ENCODE measurements at places on chromosomes 4 and X.
A peak's percentile ranks its signal among the peaks of the same experiment; 100 is the strongest.

DNA sequence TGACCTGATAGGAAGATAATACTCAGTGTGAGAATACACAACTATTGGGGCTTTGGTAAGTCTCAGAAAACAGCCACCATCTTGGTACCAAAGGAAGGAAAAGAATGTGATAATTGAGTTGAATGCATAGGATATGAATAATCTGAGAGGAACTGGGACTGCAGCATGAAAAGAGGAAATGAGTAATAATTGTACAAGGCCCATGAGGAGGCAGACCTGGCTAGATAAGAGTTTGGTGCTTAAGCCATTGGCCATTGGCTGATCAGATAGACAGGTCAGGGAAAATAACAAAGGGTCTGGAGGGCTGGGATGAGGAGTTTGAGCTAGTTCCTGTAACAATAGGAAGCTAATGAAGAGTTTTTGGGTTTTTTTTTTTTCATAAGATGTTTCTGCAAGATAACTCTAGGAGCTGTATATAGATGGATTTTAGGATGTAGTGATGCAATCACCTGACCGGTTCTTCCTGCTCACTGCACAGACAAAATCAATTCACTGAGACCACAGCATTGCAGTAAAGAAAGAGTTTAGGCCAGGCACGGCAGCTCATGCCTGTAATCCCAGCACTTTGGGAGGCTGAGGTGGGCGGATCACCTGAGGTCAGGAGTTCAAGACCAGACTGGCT lies 5.3 kb upstream of the TRMT2B start:
- DNase-seq = no peak

GRCh38 chrX:78375894-78376293 lies 48.5 kb upstream of the CYSLTR1 start:
- DNase-seq = peak; percentile 9

GRCh38 chr4:94523033-94523580 lies 71.4 kb downstream of the PDLIM5 start:
- DNase-seq = no peak

DNA sequence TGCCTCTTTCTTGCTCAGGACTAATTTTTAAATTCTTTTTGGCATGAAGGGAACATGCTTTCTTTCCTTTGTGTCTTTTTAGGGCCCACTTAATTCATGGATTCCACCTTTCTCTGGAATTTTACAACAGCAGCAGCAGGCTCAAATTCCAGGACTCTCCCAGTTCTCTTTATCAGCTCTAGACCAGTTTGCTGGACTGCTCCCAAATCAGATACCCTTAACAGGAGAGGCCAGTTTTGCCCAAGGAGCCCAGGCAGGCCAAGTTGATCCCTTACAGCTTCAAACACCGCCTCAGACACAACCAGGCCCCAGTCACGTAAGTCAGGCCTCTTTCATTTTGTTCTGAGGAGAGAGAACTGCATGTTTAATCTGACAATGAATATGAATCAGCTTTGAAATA lies 2.3 kb downstream of the ODAM start:
- peak; percentile 38 for DNase-seq

DNA sequence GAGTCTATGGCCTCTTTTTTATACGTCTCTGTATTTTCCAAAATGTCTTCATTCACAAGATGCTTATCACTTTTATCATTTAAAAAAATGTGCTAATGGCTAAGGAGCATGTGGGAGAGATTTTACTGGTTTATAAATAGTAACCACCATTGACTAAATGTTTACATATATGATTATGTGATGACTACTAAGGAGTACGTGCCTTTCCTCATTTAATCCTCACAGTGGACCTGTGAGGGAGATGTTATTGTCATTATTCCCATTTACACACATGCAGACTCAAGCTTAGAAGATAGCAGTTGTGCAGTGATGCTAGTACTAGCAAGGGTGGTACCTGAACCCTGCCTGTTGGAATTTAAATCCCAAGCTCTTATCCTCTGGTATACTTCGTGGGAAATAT lies 2.4 kb downstream of the SRD5A3 start:
- DNase-seq = no peak

DNA sequence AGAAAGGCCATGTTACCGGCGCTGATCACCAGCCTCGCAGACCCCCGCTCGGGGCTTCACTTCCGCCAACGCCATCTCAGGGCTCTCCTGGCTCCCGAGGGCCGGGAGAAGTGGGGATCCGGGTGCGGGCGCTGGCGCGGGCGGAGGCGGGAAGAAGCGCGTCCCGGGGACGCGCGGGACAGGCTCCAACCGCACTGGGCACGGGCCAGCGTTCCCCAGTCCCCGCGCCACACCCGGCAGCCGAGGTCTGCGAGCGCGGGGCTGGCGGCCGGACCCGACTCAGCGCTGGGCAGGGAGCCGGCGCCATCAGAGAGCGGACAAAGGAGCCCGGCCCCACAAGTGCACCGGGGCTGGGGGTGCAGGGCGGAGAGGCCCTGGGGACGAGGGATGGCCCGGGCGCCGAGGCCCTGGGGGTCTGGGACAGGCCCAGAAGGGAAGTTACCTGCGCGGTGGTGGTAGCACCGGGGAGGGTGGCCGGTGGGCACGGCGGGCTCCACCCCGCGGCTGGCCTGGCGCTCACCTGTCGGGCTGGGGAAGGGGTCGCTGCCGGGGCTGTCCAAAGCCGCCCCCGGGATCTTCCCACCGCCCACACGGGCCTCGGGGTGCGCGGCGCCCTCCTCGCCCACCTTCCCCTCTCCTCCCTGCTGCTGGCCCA lies 449 bp downstream of the CTPS2 start:
- peak; percentile 55 for DNase-seq

GRCh38 chrX:41409006-41409405 lies 38.1 kb upstream of the NYX start:
- no peak for DNase-seq

DNA sequence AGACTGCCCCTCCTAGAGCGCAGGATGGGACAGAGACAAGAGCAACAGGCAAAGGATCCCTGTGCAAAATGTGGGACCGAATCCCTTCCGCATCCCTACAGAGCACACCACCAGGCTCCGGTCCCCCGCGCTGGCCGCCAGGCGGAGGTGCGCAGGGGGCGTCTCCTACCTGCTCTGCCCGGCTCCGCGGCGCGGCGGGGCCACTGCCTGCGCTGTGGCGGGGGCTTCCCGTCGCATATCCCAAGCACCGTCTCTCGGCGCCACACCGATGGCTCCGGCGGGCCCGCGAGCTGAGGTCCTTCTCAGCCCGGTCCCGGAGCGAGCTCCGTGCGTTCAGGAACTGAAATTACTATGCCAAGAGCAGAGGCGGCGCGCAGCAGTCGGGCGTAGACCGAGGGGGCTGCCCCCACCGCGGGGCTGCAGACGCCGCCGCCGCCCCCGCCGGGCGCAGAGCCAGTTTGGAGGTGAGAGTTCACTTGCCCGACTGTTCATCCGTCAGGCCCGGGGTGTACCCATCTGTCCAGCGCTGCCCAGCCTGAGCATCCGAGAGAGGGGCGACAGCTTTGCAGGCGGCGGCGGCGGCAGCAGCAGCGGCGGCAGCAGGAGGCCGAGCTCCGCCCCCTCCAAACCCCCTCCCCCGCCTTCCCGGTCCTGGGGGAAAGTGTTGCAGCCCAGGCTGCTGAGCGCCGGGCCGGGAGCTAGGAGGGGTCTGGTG lies at the start of gene GPRIN3:
Gene GPRIN3 (minus strand): TSS at position 355 of the 715 bp plus-strand sequence. CDS start 57,690 bp downstream, outside the sequence.
- DNase-seq = peak; percentile 68

DNA sequence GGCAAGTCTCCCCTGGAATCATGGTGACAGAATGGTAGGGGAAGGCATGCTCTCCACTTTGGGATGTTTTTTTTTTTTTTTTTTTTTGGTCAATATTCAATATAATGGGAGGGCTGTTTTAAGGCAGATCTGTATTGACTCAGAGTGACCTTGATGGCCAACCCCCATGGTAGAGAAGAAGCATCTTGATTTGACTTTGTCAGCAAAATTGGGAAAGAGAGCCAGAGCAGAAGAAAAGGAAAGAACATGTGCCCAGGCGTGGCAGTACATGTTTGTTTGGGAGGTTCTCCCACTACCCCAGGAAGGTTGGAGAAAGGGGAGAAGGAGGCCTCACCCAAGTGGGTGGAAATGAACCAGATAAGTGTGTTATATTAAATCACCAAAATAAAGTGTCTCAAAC lies 62.2 kb upstream of the TBC1D9 start:
- no peak for DNase-seq

- no peak for DNase-seq
Measured at GRCh38 chr4:22240814-22241213, 275.1 kb downstream of the ADGRA3 start.

- DNase-seq = no peak
Measured at GRCh38 chr4:67236788-67237187, 308.5 kb downstream of the CENPC start.

GRCh38 chr4:52966172-52966571 lies 104.1 kb downstream of the RASL11B start:
- DNase-seq = no peak

DNA sequence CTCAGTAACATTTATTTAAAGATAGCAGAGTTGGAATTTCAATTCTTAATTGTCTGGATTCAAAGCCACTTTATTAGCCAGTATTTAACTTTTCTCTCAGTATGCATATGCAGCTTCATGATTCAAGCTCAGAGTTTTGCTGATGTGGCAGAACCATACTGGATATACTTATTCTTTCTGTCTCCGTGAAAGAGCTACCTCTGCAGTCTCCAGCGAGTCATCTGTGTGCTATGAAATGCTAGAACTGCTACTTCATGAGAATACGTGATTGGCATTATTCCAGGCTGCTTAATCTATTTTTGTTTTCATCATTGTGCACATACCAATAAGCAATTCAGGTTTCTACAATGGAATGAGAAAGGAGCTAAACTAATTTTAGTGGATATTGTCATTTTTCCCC lies 743.7 kb downstream of the C4orf33 start:
- peak; percentile 8 for DNase-seq

DNA sequence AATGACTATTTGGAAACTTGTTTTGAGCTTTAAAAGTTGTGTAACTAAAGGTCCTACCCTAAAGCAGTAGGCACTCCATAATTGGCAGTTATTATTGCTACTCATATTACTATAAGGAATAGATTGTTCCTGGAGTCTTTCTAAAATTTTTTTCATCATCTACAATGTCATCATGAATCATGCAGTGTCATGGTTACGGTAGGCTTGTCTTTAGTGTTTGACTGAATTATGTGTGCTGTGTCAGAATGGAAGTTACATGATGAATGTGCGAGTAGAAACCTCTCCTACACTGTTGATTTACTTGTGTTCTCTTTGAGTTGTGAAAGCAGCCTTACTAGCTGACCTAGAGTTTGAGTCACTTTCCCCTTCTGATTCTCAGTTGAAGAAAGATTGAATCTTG lies 1099.9 kb downstream of the RAPGEF2 start:
- DNase-seq = no peak

DNA sequence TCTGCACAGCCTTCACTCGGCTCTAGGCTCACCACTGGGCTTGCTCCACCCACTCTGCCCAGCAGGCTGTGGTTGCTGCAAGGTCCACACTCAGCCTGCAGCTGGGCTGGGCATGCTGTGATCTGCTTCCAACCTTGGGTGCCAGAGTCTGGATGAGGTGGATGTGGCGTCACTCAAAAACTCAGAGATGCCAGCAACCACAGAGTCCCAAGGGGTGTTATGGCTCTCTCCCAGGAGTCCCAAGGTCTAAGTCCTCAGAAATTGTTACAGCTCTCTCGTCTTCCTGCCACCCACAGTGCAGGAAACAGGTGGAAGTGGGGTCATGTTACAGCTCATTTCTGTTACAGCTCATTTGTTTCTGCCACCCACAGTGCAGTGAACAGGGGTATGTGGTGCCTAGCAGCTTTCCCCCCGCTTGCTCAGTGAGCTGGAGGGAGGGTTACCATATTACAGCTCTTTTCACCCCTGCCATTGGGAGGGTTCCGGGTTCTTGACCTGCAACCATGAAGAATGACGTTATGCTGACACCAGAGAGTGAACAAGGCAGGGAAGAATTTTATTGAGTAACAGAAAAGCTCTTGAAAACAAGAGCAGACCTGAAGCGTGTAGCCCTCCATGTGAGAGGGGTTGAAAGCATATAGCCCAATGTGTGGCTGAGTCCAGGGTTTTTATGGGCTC lies 893.9 kb downstream of the PCDH7 start:
- DNase-seq = no peak

DNA sequence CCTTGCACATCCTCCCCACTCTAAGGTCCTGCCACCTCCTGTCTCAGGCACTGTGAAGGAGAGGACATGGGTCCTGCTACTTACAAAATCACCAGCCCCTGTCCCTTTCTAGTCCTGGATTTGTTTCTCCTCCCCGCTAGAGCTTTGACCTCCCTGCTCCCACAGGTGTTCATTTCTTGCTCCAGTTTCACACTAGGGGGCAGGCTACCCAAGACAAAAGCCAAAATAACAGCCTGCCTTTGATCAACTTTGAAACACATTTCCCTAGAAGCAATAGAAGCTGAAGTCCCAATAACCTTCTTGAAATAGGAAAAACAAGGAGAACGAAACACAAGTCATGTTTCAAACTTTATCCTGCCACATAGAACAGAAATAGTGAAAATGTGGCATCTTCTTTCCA lies 164.4 kb downstream of the QDPR start:
- DNase-seq = peak; percentile 53

GRCh38 chr4:142607976-142608375 lies 238.1 kb downstream of the INPP4B start:
- DNase-seq = no peak

DNA sequence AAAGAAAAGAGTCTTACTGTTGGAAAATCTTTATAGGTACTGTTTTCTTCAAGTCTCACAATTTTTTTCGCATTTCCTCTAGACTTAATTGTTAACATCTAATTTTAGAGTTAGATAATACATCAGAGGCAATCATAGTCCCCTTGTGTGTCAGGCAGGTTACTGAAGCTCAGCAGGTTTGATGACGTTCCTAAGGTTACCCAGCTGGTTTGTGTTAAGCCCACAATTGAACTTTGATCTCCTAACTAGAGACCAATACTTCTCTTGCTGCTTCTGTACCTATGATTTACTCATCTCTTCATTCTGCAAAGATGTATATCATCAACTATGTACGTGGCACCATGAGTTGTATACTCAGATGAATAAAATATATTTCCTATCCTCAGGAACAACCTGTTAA lies 131.6 kb upstream of the STIM2 start:
- peak; percentile 11 for DNase-seq

DNA sequence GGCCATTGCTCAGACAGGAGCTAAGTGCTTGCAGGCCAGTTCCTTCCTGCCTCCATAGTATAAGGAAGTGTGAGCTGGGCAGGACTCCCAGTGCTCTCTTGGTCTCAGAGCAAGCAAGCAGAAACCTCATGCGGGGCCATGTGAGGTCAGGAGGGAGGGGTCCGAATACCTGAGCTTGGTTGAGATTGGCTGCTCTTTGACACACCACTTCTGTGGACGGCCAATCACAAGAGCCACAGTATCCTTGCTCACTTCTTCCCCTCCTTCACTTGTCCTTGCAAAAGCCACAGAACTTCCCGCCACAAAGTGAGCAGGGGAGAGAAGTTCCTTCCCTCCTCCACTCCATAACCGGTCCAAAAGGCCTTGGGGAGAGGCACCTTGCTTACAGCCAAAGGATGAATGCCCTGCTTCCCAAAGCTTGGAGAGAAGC lies 56.7 kb downstream of the PRPS1 start:
- DNase-seq = peak; percentile 58

- DNase-seq = no peak
Measured at GRCh38 chr4:41380511-41381157, 123.9 kb downstream of the UCHL1 start.

GRCh38 chr4:100278567-100278966 lies 88.3 kb upstream of the DDIT4L start:
- no peak for DNase-seq

- DNase-seq = no peak
Measured at GRCh38 chr4:6941796-6942195, 32.2 kb downstream of the TBC1D14 start.
